ENCODE measurements at places on chromosomes 7 and 10.
A peak's percentile ranks its signal among the peaks of the same experiment; 100 is the strongest.

DNA sequence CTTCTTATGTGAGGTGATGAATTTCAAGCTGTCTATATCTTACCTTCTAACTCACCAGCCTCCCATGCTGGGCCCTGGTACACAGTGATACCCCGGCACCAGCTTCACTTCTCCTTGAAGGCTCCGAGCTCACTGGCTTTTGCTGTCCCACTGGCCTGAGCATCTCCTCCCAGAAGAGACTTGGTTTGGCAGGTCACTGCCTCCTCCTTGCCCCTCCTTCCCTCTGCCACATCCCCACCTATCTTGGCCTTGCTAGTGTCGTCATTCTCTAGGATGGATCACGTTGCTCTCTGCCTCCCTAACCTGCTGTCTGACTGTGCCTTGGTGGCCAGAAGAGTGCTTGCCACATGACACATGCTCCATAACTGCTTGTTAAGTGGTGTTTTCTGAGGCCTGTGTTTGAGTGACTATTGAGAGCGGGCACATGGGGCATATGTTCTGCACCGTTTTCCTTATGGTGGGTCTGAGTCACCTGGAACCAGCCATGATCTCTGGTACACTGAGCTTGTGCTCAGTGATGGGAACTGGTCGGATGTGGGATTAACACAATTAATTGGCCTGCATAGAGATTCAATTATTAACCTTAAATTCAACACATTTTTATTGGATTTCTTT lies 86.5 kb downstream of the TMEM178B start:
- DNase-seq = no peak

GRCh38 chr7:11486271-11486670 lies 345.7 kb downstream of the THSD7A start:
- DNase-seq = no peak

DNA sequence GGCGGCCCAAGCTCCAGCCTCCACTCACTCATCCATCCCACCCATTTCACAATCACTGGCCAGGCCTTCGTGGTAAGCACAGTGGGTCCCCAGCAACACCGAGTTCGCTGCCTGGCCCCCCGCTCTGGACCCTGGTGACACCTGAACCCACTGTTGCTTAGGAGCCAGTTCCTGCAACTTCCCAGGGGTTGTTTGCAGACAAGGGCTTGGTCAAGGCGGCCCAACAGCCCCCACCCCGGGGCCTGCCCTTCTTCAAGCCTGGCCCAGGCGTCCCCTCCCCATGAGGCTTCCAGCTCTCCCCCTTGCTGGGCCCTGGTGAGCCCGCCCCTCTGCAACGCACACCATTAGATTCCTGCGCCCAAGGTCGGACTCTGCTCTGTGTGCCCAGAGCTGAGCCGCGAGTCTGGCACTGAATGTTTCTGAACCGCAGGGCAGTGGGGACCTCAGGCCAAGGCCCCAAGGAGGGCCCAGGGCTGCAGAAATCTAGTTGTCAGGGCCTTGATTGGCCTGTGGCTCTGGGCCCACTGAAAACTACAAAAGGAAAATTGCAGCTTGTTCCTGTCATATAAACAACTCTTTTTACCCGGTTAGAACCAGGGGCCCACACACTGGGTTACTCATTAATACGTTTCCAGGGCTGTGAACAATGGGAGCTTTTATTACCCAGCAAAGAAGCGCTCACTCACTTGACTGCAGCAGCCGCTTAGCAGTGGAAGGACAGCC lies 2.1 kb upstream of the COX19 start:
- DNase-seq = no peak

DNA sequence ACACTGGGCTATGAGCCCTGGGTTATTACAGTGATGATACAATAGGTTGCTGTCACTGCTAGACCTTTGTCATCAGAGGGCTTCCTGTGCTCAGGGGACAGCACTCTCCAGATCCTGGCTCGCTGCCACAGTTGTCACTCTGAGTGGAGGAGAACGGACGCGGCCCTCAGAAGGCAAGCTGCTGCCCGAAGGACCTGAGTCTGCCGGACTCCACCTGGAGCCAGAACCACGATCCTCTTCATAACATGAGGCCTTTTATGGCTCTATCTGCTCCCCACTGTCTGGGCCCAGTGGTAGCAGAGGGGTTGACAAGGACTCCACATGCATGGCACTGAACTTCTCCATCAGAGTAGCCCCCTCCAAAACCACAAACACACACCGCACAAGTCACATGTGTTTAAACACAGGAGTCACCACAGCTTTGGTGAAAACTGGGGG lies 94.7 kb upstream of the EFCAB10 start:
- peak; percentile 81 for DNase-seq

DNA sequence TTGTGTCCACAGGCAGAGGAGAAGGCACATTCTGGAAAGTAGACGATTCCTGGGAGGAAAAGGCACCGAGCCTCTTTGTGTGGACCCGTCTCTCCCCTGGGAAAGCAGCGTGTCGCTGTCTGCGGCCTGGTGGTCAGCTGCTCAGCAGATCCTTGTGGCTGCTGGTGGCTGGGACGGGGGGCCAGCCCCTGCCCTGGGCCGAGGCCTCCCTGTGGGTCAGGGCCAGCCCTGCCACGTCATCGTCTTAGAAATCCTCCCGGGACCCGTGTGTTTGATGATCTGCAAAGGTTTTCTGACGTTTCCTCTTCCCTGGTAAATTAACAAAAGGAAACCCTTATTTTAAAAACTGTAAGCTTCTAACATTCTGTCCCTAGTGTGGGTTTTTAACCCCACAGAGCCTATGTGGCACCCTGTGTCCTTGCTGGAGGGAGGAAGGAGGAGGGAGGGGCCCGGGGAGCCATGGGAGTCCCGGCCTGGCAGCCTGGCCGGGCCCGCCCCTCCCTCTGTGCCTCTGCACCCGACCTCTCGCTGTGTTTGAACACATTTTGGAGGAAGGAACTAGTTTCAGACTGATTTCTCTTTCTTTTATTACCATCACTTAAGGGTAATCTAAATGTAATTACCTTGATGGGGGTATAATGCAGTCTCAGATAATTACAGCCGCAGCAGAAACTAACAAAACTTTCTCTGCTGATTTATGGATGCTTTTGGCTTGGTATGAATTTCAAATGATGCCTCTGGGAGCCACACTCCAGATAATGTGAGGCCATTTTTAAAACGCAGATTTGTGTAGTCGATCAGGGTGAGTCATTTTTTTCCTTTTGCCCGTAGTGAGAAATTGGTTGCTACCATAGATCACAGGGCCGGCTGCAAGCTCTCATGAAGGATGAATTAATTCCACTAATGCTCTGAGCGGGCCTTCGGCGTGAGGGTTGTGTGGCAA lies 85.5 kb downstream of the NKX6-2 start:
- no peak for DNase-seq

GRCh38 chr7:31744294-31744874 lies 57.4 kb downstream of the PPP1R17 start:
- peak; percentile 54 for DNase-seq

DNA sequence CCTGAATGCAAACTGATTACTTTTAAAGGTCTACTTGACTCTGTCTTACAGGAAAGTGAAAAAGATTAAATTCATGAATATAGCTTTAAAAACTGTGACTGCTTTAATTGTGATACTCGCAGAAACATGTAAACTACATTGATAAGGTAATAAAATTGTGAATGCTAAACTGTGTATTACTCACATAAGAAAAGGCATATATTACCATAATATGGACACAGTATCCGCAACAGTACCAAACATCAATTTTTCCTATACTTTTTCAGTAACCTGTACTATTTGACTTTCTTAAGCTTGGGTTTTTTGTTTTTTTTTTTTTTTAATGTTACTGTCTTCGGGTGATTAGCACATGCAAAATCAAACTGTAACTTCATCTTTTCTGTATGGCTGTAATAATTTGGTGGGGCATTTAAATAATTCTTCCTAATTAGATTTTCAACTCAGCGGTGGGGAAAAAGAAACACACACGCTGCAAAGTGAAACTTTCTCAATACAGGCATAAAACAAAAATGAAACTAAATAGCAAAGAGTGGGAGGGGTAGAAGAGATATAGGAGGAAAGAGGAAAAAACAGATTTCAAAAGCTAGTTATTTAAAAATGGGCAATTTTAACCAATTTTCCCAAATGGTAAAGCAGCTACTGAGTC lies 23.2 kb downstream of the NT5C3A start:
- DNase-seq = no peak

DNA sequence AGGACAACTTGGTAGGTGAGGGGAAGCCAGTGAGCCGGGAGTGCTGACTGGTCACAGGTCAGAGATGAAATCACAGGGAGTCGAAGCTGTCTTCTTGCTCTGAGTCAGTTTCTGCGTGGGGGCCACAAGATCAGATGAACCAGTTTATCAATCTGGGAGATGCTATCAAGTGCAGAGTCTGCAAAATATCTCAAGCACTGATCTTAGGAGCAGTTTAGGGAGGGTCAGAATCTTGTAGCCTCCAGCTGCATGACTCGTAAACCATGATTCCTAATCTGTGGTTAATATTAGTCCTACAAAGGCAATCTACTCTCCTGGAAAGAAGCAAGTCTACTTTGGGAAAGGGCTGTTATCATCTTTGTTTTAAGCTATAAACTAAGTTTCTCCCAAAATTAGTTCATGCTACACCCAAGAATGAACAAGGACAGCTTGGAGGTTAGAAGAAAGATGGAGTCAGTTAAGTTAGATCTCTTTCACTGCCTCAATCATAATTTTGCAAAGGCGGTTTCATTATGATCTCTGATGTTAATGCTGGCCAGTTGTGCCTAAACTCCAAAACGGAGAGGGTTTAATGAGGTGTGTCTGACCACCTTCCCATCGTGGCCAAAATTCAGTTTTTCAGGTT lies 8.4 kb upstream of the LMOD2 start:
- DNase-seq = no peak

Data from activated CD8-positive, alpha-beta memory T cell treated with anti-CD3 and anti-CD28 coated beads, Interleukin-2, amount 50 U/mL, for 48 hours (primary cell).